ENCODE measurements at places on chromosomes 4 and X.

- no peak for DNase-seq
Measured at GRCh38 chr4:15562114-15562513, 92.4 kb downstream of the CC2D2A start.

DNA sequence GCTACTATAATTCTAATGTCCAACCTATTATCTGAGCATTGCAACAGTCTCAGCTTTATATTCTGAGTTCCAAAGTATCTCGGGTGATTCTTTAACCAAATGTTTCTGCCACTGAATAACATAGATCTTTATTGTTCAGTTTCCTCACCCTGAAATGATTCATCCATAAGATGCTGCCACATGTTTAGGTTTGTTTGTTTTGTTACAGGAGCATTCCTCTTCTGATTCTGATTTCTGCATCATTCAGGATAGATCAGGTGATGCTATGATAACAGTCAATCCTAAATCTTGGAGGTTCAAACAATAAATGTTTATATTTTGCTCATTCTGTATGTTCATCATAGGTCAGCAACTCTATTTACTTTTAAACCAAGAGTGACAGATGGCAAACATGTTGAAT lies 927.6 kb downstream of the PCDH7 start:
- DNase-seq: no peak

DNA sequence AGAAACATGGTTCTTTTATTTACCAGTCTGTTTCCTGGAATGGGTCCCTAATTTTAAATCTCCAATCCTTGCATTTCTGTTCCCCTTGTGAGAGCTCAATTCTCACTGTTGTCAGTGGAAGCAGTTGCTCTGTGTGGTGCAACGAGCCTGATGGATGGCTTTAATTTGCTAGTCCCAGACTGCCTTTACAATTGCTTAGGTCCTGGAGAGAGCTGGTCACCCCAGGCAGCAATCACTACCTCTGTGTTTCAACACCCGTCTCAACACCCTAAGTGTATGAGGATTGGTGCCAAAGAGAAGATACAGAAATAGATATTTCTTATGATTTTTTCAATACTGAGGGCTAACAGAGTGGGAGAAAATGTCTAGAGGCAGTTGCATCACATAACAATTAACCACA lies 873.8 kb downstream of the GLUD2 start:
- no peak for DNase-seq

GRCh38 chrX:27254656-27255055 lies 208.5 kb downstream of the PPP4R3C start:
- no peak for DNase-seq

DNA sequence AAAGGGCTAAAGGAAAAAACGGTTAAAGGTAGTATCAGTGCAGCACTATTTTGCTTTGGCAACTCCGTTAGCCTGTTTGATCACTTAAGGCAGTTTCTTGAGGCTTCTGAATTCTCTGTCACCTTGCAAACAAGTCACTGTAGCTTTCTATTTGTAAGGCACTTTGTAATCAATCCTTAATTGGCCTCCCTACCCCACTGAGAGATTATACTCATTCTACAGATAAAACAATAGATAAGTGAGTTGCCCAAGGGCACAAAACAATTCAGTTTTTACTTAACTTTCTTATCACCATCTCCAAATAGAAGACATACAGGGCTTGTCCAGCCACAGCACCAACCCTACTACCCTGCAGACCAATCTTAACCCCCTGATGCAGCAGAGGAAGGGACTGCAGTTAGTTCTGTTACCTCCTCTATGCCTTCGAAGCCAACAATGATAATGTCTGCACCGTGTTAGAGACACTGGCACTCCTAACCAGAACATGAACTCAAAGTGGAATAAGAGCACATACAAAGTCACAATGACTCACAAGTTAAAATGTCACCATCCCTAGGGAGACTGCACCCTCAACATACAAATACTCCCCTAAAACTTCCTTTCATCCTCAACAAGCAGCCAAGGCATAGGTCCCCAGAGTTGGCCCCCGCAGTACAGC lies 1.7 kb downstream of the TMEM185A start:
- DNase-seq: no peak

DNA sequence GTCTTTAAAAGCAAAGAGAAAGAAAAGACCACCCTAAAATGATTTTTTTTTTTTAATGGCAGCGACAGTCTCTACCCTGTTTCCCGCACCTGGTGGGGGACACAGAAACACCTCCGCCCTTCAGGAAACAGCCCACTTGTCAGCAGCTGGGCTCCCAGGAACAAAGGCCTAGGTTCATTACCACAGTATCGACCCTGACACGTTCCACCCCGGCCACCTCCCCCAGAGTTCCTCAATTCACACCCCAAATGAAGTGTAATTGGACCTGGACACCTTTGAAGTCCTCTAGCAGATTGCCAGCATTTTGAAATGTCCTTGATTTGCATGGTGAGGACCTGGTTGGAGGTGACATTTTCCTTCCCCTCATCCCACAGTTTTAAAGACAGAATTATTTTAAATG lies 175.0 kb upstream of the BCOR start:
- DNase-seq: no peak

- no peak for DNase-seq
Measured at GRCh38 chr4:137576446-137576845, 44.2 kb upstream of the PCDH18 start.

- DNase-seq: no peak
Measured at GRCh38 chr4:128394778-128395177, 107.2 kb upstream of the PGRMC2 start.

DNA sequence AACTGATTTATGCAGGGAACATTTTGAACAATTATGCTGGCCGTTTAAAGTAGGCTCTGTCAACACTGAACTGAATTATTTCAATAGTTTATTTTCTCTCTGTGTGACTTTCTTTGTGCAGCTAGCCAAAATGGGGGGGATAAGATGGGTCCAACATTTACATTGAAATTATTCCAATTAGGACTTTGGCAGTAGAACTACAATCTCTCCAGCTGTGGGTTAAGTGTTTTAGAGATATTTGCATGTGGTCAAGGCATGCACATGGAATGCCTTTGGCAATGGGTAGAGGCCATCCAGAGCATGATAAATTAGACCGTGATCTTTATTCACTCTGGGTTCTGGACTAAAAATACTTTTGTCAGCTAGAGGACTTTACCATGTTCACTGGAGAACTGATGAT lies 107.9 kb upstream of the ELOVL6 start:
- no peak for DNase-seq

DNA sequence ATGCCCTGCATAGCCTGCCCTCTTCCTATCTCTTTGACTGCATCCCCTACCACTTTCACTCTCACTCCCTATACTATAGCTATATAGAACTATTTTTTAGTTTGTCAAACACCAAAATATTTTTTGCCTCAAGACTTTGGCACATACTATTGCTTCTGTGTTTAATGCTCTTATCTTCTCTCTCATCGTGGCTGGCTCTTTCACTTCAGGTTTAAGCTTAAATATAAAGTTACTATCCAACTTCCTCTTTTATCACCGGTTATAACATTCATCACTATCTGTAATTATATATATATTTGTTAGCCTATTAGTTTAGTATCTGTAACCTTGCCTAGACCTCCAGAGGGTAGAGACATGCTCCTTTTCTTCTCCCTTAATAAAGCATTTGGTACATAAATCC lies 11.5 kb upstream of the HMGB2 start:
- DNase-seq: no peak

- no peak for DNase-seq
Measured at GRCh38 chrX:71017396-71017939, 50.7 kb downstream of the SNX12 start.

DNA sequence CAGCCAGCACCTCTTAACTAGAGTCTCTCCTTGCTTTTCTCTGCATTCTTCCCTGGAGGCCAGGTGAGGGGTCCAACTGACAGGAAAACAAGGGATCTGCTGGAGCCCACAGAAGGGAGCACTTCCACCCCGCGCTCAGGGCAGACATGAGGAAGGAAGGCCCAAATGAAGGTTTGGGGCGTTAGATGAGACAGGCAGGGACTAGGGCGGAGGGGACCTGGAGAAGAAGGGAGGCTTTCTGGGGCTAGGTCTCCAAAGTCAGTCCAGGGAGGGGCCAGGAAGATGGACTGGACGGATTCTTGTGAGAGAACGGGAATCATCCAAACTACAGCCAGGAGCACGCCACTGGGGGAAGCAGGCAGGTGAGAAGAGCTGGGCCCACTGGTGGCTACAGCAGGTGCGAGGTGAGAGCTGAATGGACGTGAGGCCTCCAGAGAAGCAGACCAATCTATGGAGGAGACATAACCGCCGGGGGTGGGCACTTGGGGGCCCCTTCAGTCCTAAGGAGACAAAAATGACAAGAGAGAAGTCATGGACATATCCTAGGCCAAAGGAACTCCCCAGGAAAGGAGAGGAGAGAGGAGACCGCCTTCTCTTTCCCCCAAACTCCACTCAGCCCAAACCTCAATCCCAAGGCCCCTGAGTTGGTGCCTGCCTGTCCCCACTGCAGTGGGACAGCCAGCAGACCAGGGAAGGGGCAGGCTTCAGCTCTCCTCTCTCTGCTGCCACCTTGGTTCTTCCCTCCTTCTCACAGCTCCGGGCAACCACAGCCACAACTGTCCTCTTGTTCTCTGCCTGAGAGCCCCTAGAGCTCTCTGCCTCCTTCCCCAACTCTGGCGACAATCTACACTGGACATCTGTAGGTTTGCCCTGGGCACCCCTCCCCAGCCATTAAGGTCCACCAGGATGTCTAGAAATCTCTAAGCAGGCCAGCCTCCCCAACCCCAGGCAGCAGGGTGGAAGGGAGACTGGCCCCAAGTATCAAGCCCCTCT lies 7.0 kb downstream of the APLN start:
- no peak for DNase-seq

GRCh38 chrX:129637217-129638109 lies 17.3 kb downstream of the APLN start:
- DNase-seq: no peak

GRCh38 chrX:139680356-139680755 lies 27.6 kb downstream of the MCF2 start:
- DNase-seq: no peak

GRCh38 chrX:45083314-45083713 lies 117.4 kb downstream of the DIPK2B start:
- DNase-seq: no peak

GRCh38 chrX:70092247-70092646 lies 30.0 kb downstream of the OTUD6A start:
- no peak for DNase-seq

DNA sequence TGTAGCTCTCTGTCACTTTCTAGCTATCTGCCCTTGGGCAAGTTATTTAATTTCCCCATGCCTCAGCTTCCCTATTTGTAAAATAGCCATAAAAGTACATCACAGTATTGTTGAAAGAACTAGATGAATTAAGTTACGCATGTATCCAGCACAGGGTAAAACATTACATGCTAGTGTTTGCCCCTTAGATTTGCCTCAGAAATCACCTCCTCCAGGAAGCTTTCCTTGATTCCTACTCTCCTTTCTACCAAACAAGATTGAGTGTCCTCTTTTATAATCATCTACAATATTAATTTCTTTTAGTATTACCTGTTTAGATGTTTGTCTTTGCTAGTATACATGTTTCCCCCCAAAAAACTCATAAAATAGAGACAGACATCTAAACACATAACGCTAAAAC lies 369.5 kb downstream of the GBA3 start:
- DNase-seq: no peak

DNA sequence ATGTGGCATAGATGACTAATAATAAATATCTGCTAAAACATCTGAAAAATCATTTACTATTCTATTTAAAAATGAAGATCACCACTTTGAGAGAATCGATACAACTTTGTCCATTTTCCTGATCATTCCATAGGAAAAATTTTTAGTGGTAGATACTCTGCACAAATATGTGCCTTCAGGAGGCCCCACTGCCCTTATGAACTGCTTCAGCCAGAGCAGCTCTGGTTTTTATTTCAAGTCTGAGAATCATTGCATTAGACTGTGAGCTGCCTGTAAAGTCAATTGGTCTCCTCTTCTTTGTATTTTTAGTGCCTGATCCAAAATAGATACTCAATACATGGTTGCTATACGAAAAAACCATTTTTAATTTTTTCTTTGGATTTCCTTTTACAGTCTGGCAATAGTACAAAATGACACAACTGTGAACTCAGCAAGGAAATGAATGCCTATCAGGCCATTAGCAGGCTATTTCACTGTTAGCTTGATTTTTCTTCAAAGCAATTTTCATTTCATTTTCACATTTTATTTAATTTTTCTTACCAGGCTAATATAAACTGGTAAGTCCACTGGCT lies 69.1 kb downstream of the SHISA3 start:
- DNase-seq: no peak

DNA sequence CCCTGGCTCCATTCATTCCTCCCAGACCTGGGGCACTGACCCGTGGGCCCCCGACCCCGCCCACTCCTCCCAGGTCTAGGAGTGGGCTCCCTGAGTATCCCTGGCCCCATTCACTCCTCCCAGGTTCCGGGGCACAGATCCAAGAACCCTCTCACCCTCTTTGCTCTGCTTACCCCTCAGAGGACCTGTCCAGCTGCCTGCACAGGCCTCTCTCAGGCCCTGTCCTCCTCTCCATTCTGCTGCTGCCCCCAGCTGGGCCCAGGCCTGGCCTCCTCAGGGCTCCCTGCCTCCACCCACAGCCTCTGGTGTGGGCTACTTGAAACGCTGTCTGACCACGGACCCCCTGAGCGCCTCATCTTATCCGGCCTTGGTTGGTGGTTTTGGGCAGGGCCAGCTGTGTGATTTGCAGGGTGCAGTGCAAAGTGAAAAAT lies 217.7 kb upstream of the PSAPL1 start:
- no peak for DNase-seq

DNA sequence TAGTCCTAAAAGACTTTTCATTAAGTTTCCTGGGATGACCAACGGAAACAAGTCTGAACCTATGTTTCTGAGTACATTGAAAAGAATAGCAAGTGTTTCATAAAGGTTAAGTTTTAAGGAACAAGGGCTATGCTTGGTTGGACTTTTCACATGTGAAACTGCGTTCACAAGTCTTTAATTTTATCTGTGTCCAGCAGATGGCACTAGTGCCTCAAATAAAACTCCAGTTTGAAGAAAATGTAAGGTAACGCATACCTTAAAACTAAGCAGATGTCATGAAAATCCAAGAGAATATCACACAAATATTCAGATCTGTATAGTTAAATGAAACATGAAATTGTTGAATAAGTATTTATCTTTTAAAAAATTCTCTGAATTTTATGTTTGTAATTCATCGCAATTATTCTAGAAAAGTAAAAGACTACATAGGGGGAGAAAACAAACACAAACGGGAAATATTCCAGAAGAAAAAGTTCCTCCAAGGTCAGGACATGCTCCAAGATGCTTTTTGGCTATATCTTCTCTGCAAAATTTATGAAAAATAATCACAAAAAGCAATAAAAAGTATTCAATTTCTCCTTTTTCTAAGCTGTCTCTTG lies 89.6 kb upstream of the MAD2L1 start:
- DNase-seq: peak; percentile 37

DNA sequence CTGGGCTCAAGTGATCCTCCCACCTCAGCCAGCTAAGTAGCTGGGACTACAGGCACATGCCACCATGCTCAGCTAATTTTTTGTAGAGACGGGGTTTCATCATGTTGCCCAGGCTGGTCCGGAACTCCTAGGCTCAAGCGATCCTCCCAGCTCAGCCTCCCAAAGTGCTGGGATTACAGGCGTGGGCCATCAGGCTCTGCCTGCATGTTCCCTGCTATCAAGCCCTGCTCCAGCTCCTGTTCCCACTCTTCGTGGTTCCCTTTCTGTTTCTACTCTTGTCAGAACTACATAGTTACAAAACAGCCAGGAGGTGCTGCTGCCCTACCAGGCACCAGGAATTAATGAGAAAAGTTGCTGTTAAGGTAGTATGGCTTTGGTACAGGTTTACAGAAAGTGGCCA lies 8.7 kb downstream of the TIMP1 start:
- DNase-seq: no peak

Data from brain pericyte (primary cell).